ENCODE measurements at places on chromosomes 11 and 22.

- no peak for DNase-seq
Observed at GRCh38 chr11:48088682-48089050, 108.3 kb downstream of the PTPRJ start.

GRCh38 chr11:66082946-66083698 is 13.1 kb downstream of the PACS1 start:
- DNase-seq, result peak; percentile 81

DNA sequence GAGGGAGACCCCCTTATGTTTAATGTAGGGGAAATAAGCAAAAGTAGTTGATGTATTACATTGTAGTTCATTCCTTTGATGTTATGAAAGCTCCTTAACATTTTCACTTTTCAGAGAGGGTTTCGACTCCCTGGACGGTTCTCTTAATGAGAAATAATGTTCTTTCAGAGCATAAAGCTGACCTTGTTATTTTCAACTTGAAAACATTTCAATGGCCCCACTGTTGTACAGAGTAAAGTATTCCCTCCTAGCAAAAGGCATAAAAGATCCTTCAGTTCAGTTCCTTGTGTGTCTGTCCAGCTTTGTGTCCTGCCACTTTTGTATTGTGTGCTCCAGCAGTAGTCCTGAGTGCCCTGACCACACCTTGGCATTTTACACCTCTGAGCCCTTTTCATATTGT is 63.9 kb downstream of the UVRAG start:
- DNase-seq, result no peak

DNA sequence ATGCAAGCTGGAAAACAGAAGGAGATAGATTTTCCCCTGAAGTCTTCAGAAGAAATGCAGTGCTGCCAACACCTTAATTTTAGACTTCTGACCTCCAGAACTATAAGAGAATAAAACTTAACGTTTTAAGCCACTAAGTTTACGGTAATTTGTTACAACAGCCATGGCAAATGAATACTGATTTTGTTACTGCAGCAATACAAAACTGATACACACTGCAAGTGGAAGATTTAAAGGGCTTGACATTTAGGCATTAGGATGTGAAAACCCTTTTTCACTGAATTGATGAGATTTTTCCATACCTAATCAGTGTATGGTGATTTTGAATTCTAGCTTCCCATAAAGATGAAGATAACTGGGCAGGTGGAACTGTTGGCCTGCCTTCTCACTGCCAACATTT is 22.1 kb upstream of the LMO2 start:
- no peak for DNase-seq

GRCh38 chr11:127338380-127339259 is 338.1 kb upstream of the KIRREL3 start:
- DNase-seq, result no peak

- no peak for DNase-seq
Observed at GRCh38 chr11:9601876-9602199, 28.4 kb downstream of the WEE1 start.

DNA sequence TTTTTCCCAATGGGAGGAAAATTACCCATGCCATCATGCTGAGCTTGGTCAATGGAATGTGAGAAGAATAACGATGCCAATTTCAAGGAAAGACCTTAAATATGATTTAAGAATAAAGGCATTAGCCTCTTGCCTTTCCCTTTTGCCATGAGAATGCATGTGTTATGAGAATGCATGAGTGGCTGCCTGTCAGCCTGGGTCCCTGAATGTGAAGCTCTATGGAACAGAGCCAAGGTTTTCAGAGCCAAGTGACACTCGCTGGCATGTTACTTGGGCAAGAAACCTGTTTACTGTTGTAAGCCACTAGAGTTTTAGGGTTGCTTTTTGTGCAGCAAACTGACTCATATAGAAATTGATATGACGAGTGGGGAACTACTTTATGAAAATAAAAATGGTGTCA is 75.7 kb downstream of the JRKL start:
- DNase-seq, result no peak

- no peak for DNase-seq
Observed at GRCh38 chr11:47881145-47881544, 33.0 kb upstream of the NUP160 start.

GRCh38 chr22:39317084-39317774 is 2.2 kb downstream of the RPL3 start:
- DNase-seq, result peak; percentile 75

All from hematopoietic multipotent progenitor cell treated with erythropoietin and hydrocortisone succinate and interleukin-3 and kit ligand, for 6 days (in vitro differentiated cells).